ENCODE measurements at places on chromosomes 5 and 9. TPM values are rescaled to one million over a fixed set of nuclear protein-coding genes. Genes with fewer than 3 reads are reported as not detected.

The ADGRD2 gene
- polyA plus RNA-seq: not detected

GRCh38 chr9:72872718-72873117 lies 80.1 kb downstream of the ALDH1A1 start:
- no peaks in the 10 kb centered on the region for H3K4me1 ChIP-seq
- no peaks in the 10 kb centered on the region for H3K36me3 ChIP-seq
- no peaks in the 10 kb centered on the region for H3K27me3 ChIP-seq
- no peak overlapping the region for H3K4me3 ChIP-seq
- no peak overlapping the region for H3K27ac ChIP-seq

DNA sequence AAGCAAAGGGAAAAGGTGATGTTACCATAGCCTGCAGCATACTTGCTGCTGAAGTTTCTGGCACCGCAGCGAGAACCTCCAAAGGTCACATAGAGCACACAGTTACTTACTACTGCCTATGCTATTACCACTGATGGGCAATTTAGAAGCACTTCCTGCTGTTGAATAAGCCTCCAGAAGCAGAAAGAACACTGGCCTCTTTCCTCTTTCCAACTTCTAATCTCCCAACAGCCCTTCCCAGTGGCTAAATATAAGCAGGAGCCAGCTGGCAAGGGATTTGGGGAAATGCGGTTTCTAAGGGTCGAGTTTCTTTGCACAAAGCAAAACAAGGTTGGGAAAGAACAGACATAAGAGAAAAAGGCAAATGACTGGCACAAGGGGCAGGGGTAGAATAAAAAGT lies 669.2 kb upstream of the ACO1 start:
- H3K27me3 ChIP-seq: no peaks in the 10 kb centered on the region
- H3K27ac ChIP-seq: no peak overlapping the region
- no peaks in the 10 kb centered on the region for H3K36me3 ChIP-seq
- H3K4me1 ChIP-seq: no peaks in the 10 kb centered on the region

The PGM5 gene
- not detected for polyA plus RNA-seq

The MARCHF6 gene
- 196 TPM for polyA plus RNA-seq

- H3K27me3 ChIP-seq: no peaks in the 10 kb centered on the region
- no peak overlapping the region for H3K4me3 ChIP-seq
- no peak overlapping the region for H3K27ac ChIP-seq
- H3K36me3 ChIP-seq: no peaks in the 10 kb centered on the region
- H3K4me1 ChIP-seq: no peaks in the 10 kb centered on the region
- no peak for DNase-seq
These were observed 2354.8 kb upstream of the C9orf72 start for GRCh38 chr9:29928072-29928471.

All from keratinocyte (primary cell).